ENCODE measurements at places on chromosomes 7 and 10.

DNA sequence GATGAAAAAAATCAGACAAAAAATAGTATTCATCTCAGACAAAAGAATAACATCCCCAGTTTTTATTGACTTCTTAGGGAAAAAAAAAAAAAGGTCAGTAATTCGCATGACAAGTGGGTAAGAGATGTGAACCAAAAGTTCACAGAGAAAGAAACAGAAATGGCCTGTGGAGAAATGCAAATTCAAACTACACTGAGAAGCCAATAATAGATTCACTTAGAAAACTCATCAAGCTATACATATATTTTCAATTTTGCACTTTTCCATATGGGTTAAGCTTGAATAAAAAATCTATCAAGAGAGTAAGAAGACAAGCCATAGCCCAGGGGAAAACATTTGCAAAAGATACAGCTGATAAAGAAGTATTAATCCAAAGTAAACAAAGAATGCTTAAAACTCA is 28.0 kb downstream of the HERC4 start:
- no peak for DNase-seq

DNA sequence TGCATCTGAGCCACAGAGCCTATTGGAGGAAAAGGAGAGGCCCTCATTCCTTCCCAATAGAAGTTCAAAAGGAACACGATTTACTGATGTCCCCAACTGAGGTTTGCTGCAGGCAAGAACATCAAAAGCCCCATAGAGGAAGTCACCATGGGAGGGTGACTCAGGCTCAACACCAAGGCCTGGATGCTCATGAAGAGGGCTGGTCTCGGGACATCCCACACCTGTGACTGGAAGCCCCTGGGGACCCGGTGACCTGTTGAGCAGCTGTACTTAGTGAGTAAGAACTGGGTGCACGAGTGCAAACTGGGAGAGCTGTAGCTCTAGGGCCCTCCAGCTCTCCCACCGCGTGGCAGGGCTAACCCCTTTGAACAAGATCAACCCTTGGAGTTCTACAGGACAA is 38.0 kb downstream of the CYTH3 start:
- DNase-seq: no peak

- peak; percentile 95 for DNase-seq
Measured at GRCh38 chr10:102641880-102642735, 2.2 kb upstream of the TRIM8 start.

GRCh38 chr10:78532480-78533042 is 498.9 kb downstream of the RPS24 start:
- no peak for DNase-seq

- DNase-seq: no peak
Measured at GRCh38 chr10:104824380-104825006, 183.4 kb downstream of the SORCS3 start.

GRCh38 chr7:39681887-39682441 is 58.6 kb downstream of the RALA start:
- DNase-seq: no peak

DNA sequence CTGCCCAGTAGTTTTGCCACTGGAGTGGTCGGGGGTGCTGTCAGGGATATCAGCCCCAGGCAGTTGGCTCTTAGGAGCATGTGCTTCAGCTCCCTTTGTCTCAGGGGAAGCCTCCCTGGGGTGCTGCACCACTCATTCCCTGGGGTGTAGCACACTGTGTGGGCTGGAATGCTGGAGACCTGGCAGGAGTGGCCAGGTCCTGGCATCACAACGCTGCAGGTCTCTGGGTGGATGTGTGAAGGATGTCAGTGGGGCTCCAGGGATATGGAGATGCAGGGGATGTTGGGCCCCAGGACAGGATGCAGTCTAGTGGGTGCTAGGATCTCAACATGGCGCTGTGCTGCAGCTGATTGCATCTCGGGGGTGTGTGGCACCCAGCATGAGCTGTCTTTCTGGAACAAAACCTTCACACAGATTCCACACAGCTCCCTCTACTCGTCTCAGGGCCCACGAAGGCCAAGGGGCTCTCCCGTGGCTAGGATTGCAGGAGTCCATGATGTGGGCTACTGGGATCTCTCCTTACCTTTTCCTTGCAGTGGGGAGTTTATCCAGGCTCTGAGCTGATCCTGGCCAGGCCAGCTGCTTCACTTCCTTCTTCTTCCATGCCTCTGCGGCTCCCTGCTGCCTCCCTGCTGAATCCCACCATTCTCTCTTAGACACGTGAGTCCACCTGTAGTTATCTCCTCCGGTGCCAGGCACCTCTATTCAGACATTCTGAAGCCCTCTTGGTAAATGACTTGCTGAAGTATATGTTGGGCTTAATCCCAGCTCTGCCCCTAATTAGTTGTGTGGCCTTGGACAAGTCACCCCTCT is 295.1 kb downstream of the RPS24 start:
- DNase-seq: no peak

- DNase-seq: no peak
Measured at GRCh38 chr7:118060692-118061091, 123.3 kb upstream of the LSM8 start.

DNA sequence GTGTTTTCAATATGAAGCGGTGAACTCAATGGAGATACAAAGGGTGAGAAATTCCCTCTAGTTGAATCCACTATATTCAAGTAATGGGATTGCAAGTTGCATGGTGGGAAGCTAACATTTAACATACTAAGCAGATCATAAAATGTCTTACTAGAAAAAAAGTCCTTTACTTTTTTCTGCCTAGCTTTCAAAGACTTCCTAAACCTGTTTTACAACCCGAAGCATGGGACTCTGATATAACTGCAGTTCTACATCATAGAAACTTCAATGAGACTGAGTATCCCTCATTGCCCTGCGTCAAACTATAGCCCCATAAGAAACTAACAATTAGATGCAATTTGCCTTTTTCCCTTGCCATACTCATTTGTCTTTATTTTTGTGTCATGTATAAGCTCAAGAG is 179.9 kb downstream of the RTKN2 start:
- DNase-seq: no peak

DNA sequence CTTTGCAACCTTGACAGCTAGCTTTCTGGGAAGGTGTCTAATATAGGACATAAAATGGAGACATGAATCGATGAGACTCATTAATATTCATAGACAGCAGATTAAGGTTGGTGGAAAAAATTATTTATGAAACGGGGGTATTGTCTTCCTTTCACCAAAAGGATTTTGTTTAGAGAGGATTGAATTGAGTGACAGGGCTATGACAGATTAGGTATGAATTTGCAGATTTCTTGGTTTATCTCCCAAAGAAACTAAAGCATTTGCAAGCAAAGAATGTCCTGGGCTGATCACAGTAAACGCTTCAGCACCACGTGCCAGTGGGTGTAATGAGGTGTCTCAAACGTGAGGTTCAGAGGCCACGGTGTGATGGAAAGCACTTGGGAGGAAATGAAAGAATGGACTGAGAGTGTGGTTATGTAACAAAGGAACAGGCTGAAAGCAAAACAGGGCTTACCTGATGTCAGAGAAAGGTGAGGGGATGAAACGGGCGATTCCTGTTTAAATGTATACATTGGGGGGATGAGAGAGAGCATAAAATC is 329.2 kb upstream of the NPVF start:
- DNase-seq: no peak

DNA sequence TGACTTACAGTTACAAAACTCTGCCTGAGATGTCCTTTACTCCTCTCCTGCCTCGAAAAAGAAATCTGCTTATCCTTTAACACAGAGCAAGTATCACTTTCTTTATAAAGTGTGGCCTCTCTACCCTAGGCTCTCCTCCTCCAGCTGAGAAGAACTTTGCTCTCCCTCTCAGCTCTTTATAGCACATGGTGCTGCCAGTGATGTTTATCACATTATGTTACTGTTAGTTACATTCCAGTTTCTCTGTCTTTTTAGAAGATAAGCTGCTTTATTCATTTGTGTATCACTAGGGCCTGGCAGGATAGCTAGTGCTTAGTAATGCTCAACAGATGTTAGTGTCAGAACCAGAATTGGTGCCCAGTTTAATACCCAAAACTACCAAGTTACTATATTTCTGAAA is 41.1 kb upstream of the TMEM229A start:
- no peak for DNase-seq

DNA sequence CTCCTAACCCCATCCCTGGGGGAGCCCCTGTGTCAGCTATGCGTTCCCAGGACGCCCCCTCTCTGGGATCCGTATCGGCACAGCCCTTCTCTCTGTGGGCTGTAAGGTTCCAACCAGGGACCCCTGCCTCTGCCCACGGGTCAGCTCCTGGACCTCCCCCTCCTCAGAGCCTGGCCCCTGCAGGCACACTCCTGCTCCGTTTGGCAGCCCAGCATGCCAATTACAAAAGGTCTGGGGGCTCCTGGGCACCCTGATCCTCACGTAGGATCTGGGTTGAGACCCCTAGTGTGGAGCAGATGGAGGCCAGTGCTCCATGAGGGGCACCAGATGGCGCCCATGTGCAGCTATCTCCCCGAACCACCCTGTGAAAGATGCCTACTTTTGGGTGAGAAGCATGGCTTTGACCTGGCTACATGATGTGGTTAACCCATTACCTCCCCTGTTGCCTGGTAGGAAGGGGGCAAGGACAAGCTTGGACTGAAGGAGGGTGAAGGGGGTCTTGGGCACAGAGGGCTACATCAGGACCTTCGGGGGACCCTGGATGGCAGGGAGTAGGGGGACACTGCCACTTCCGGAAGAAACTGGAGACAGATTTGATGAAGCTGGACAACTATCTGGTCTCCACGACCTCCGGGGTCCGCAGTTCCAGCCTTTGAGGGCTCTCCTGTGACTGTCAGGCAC is 9.0 kb downstream of the TACR2 start:
- DNase-seq: no peak

- DNase-seq: no peak
Measured at GRCh38 chr7:34041707-34042106, 136.4 kb downstream of the BMPER start.

DNA sequence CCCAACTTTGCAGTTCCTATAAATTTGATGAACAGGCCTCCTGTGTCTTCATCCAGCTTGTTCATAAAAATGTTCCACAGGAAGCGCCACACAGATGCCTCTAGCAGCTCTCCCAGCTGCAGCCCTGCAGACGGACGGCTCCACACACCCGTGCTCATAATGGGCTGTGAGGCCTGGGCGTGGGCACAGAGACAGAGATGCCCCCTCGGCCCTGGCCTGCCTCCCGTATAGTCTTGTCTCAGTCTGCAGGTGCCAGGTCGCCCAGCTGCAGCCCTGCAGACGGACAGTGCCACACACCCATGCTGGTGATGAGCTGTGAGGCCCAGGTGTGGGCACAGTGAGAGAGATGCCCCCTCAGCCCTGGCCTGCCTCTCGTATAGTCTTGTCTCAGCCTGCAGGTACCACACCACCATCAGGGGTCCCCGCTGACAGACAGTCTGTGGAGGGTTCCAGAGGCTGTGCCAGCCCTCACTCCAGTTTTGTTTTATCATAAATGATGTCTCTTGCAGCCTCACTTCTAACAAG is 189.9 kb downstream of the TCERG1L start:
- no peak for DNase-seq

GRCh38 chr10:28316696-28317095 is 13.8 kb upstream of the MPP7 start:
- DNase-seq: no peak

Measured in activated T-helper 1 cell treated with anti-CD3 and anti-CD28 coated beads, Interleukin-2, amount 50 U/mL, for 16 hours (primary cell).